ENCODE measurements at places on chromosomes 1 and 21. TPM values are rescaled to one million over a fixed set of nuclear protein-coding genes. Genes with fewer than 3 reads are reported as not detected.

TAF5L gene
- 14.3 TPM for total RNA-seq

AK5 gene
- 13.5 TPM for total RNA-seq

MAN1C1 gene
- 32.0 TPM for total RNA-seq

WASF2 gene
- 37.9 TPM for total RNA-seq

AGMAT gene
- 1.4 TPM for total RNA-seq

SEC16B gene
- 4.8 TPM for total RNA-seq

OR2T11 gene
- not detected for total RNA-seq

FMO4 gene
- 7.2 TPM for total RNA-seq

NBPF11 gene
- 4.2 TPM for total RNA-seq

ANKRD35 gene
- total RNA-seq, result 3.9 TPM

MYOC gene
- total RNA-seq, result 0.36 TPM

IL20 gene
- not detected for total RNA-seq

RGS1 gene
- total RNA-seq, result not detected

OR2G6 gene
- not detected for total RNA-seq

EFNA3 gene
- total RNA-seq, result not detected

SH3D21 gene
- 5.2 TPM for total RNA-seq

PCNX2 gene
- total RNA-seq, result 130 TPM

GPR3 gene
- not detected for total RNA-seq

S100B gene
- 1.2 TPM for total RNA-seq

CFHR5 gene
- not detected for total RNA-seq

SPRR2G gene
- not detected for total RNA-seq

DYNLT5 gene
- total RNA-seq, result 1.4 TPM

CASQ1 gene
- total RNA-seq, result 0.18 TPM

PODN gene
- 47.5 TPM for total RNA-seq

LCE1F gene
- not detected for total RNA-seq

WDR47 gene
- 26.0 TPM for total RNA-seq

AADACL4 gene
- not detected for total RNA-seq

HIPK1 gene
- 38.2 TPM for total RNA-seq

KRTAP11-1 gene
- total RNA-seq, result not detected

GIPC2 gene
- 0.74 TPM for total RNA-seq

AMY1B gene
- total RNA-seq, result not detected

PCAT6 gene
- not detected for total RNA-seq

LGR6 gene
- total RNA-seq, result not detected

Data from fibroblast of the aortic adventitia (primary cell).